ENCODE measurements at places on chromosomes 11 and 22. TPM values are rescaled to one million over a fixed set of nuclear protein-coding genes. Genes with fewer than 3 reads are reported as not detected.

The ENTHD1 gene
- not detected for polyA plus RNA-seq

The LDHAL6A gene
- polyA plus RNA-seq, result 0.65 TPM

The TRPC6 gene
- 10.3 TPM for polyA plus RNA-seq

The SERPING1 gene
- polyA plus RNA-seq, result 139 TPM

The POTEH gene
- not detected for polyA plus RNA-seq

The CNGA4 gene
- 0.08 TPM for polyA plus RNA-seq

The DEPDC7 gene
- 6.7 TPM for polyA plus RNA-seq

The CYB5R2 gene
- 30.3 TPM for polyA plus RNA-seq

The AHNAK gene
- 204 TPM for polyA plus RNA-seq

The MPZL2 gene
- 19.0 TPM for polyA plus RNA-seq

The ZP1 gene
- not detected for polyA plus RNA-seq

The GLB1L2 gene
- 23.5 TPM for polyA plus RNA-seq

The OR56A1 gene
- polyA plus RNA-seq, result not detected

The TRIM49 gene
- not detected for polyA plus RNA-seq

The EXT2 gene
- polyA plus RNA-seq, result 77.1 TPM

The SNAP29 gene
- 34.9 TPM for polyA plus RNA-seq

The APOBEC3A gene
- not detected for polyA plus RNA-seq

The SEC14L3 gene
- polyA plus RNA-seq, result not detected

The ANO1 gene
- 12.7 TPM for polyA plus RNA-seq

The MMP3 gene
- not detected for polyA plus RNA-seq

The CEP126 gene
- 4.8 TPM for polyA plus RNA-seq

The HEPN1 gene
- 1.8 TPM for polyA plus RNA-seq

The RAB38 gene
- 26.1 TPM for polyA plus RNA-seq

The PANX3 gene
- polyA plus RNA-seq, result not detected

The WNT7B gene
- polyA plus RNA-seq, result 5.2 TPM

The C11orf52 gene
- 12.8 TPM for polyA plus RNA-seq

The HTR3A gene
- polyA plus RNA-seq, result not detected

The CCDC179 gene
- not detected for polyA plus RNA-seq

The PARVA gene
- polyA plus RNA-seq, result 115 TPM

The BTBD10 gene
- 36.5 TPM for polyA plus RNA-seq

The UCP3 gene
- polyA plus RNA-seq, result 1.7 TPM

The SAA2 gene
- not detected for polyA plus RNA-seq

The FOLR3 gene
- 1.9 TPM for polyA plus RNA-seq

The KCNC1 gene
- polyA plus RNA-seq, result 1.1 TPM

The NAALADL1 gene
- 12.9 TPM for polyA plus RNA-seq

The ZPR1 gene
- polyA plus RNA-seq, result 60.6 TPM

The OR52I1 gene
- polyA plus RNA-seq, result not detected

The C2CD2L gene
- 9.3 TPM for polyA plus RNA-seq

The HYLS1 gene
- polyA plus RNA-seq, result 13.4 TPM

The MMP27 gene
- not detected for polyA plus RNA-seq

The CD3E gene
- polyA plus RNA-seq, result 0.30 TPM

Data from right renal cortex interstitium (tissue), 3 donors.